Muscle of arm (tissue), 14 donors: ENCODE measurements at places on chromosomes 2 and 18. TPM values are rescaled to one million over a fixed set of nuclear protein-coding genes. Genes with fewer than 3 reads are reported as not detected.

- no peak for DNase-seq
Observed at GRCh38 chr2:26997394-26997793, 27.0 kb downstream of the MAPRE3 start.

The GPAT2 gene
- polyA plus RNA-seq = not detected

DNA sequence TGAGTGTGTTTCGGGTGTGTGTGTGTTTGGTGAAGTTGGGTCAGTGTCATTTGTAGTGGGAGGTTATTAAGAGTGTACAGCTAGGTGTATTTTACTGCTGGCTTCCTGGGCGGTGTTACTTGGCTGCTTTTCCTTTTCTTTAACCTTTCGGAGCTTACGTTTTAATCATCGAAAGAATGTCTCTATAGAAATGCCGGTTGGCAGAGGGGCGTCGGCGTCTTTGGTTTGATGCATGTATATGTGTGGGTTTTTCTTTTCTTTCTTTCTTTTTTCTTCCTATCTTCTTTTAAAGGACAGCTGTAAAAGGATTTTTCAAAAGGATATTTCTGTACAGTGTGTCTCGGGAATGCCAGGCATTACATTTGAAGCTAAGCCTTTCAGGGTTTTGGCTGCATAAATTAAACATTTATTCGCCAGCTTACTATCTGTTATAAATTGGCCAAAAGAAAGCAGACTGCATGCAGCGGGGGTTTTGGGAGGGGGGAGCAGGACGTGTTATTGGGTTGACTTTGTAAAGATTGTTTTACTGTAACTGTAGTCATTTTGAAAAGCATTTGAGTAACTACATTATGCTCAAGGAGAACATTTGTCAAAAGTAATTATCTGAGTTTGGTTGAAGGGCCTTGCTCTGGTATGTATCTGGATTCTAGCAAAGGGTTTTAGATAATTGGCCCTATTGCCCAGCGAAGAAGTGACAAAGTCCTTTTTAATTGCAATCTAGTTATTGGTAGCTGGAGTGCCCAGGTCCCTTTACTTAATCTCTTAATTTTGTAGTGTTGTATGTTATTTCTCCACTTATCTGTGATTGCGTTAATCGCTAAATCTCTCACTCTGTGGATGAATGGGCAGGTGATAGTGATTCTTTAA, 1.6 kb downstream of the ASXL3 start:
- DNase-seq = no peak

DNA sequence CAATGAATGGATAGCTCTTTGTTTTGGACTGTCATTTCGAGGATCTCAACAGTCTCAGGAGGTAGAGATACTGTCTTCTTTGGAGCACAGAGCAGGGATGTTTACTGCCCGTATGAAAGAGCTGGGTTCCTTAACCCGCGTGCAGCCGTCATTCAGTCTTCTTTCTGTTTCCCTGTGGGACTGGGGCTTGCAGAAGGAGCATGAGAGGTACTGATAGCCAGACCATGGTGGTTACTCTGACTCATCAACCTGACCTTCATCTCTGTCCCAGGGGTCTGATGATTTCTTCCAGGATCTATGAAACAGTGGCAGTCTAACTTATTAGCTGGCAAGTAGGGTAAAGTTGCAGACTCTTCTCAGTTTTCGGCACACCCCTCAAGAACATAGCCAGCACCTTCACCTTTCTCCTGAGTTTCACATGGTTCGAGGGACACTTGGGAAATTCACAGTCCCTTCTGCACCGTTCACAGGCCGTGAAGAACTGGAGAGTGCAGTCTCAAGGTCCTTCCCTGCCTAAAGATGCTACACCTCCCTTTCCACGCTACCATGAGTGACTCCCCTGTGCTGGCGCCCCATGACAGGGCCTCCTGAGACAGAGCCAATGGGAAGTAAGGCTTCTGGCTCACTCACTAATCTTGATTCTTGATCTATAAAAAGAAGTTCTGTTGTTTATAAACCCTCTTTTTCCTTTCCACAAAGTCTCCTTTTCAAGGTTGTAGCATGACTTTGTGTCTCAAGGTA, 226.2 kb downstream of the MC4R start:
- no peak for DNase-seq

DNA sequence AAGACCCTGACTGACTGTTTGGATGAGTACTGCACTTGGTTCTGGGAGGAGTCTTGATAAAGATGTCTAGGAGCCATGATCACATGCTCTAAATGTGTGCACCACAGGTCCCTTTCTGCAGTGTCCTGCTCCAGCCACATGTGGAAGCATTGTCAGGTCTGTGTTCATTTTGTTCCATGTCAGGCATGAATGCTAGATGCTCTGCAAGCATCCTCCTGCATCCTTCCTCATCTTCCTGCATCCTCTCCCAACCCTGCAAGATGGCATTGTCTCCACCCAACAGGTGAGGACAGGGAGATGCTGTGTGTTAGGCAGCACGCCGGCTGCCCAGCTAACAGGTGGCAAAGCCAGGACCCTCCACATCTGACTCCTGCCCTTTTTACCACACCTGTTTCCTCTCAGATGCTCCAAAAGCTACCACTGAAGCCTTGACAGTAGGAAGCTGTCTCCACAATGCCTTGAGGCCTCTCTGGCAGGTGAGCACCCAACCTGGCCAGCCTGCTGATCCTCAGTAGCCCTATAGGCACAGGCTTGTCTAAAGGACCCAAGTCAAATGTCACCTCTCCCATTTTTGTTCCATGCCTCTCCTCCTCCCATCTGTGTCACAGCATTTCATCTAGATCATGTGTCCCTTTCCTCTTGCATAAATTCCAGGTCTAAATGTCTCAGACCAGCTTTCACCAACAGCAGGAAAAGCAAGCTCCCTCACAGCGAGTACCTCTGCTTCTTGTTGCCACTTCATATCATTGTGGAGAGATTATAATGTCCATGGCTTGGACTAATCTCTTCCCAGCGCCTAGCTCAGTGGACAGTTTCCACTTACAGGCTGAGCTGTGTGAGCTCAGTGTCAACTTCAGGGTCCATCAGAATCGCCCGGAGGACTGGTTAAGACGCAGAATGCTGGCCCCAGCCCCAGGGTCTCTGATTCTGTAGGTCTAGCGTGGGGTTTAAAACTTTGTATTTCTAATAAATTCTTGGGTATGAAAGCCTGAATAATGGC, 55.0 kb downstream of the TMEM163 start:
- no peak for DNase-seq

DNA sequence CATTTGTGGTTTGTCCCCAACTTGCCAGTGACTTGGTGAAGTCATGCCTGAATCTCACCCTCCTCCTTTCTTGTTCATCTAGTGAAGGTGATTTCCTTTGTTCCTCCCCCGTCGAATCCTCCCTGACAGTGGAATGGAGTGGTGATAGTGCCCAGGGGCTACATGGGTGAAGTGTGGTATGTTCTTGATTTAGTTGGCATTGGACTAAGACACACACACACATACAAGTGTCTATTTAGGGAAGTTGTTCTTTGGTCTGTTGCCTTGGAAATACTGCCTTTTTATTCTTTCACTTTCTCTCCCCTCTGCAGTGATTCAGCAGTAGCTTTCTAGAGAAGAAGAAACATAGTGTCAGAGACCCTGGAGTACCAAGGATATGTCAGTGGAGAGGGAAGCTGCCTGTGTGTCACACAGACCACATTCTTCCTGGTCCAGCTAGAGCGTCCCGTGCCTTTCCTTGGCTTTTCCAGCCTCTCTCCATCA, 10.9 kb downstream of the INPP4A start:
- DNase-seq = no peak

DNA sequence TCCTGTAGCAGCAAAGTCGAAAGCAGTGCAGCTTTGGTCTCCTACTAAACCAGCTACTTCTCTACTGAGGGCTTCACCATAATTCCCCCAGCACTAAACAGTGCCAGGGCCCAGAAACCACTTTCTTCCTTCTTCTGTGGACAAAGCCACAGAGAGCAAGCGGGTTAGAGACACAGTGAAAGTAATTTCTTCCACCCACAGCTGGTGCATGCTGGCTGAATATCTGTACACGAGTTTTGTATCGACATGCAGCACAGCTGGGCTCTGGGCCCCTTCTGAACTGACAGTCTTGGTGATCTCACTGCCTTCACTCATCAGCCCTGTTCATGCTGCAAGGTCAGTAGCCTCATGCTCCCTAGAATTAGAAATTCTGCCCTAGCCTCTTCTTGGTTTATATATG, 74.0 kb upstream of the SULT1C3 start:
- no peak for DNase-seq
